ENCODE measurements at places on chromosomes 2 and 18.

- DNase-seq = no peak
Observed at GRCh38 chr18:46096651-46097300, 1.3 kb downstream of the ATP5F1A start.

DNA sequence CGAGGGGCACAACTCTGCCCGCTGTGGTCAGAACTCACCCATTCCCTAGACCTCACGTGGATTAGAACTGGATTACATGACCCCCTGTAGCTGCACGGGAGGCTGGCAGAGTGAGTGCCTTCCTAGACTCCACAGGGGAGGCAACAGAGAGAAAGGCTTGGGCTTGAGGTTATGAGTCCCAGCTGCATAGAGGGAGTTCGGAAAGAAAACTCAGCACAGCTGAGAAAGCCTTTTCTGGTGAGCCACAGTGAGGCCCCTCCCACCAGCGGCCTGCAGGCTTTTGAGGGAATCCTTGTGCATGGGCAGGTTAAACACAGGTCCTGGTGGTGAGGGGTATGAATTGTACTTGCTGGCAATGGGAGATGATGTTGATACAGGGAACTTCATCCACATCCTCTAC lies 217.3 kb downstream of the FHOD3 start:
- no peak for DNase-seq

DNA sequence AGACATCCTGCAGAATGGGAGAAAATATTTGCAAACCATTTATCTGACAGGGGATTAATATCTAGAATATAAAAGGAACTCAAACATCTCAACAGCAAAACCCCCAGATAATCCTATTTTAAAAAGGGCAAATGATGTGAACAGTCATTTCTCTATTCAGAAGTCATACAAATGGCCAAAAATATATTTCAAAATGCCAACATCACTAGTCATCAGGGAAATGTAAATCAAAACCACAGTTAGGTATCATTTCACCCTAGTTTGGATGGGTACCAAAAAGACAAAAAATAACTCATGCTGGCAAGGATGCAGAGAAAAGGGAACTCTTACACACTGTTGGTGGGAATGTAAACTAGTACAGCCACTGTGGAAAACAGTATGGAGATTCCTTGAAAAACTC lies 70.0 kb downstream of the TBR1 start:
- DNase-seq = no peak

- no peak for DNase-seq
Observed at GRCh38 chr18:12863687-12864216, 20.3 kb downstream of the PTPN2 start.

DNA sequence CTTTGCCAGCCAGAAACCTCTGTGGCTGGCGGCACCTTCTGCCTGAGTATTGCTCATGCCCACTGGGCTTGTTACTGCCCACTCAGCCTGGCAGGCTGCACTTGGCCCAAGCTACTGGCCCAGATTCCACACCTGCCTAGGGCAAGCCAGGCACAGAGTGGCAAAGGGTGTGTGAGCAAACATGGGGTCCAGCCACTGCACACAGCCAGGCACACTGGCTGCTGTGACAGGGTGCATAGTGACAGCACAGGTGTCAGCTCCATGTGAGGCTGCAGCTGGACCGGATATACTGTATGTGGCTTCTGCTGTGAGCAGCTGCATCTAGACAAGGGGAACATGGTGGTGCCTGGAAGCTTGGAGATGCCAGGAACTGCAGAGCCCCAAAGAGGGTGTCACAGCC lies 113.9 kb downstream of the COPS8 start:
- DNase-seq = no peak

DNA sequence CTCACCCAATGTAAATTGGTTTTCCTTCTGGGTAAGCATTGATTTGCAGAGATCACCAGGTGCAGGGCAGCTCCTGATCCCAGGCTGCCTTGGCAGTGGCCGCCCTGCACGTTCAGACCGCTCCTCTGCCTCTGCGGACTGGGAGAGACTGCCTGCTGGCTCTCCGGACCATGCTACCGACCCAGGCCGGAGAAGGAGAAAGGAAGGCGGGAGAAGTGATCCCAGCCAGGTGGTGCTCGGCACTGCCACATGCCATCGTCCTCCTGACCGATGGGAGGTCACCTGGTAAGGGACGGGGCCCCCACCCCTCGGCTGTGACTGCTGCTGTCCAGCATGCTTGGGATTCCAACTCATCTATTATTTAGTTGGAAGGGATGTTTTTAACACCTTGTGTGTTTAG lies 108.1 kb upstream of the POU3F3 start:
- DNase-seq = no peak

- peak; percentile 17 for DNase-seq
Observed at GRCh38 chr2:62338111-62338510, 142.2 kb downstream of the B3GNT2 start.

DNA sequence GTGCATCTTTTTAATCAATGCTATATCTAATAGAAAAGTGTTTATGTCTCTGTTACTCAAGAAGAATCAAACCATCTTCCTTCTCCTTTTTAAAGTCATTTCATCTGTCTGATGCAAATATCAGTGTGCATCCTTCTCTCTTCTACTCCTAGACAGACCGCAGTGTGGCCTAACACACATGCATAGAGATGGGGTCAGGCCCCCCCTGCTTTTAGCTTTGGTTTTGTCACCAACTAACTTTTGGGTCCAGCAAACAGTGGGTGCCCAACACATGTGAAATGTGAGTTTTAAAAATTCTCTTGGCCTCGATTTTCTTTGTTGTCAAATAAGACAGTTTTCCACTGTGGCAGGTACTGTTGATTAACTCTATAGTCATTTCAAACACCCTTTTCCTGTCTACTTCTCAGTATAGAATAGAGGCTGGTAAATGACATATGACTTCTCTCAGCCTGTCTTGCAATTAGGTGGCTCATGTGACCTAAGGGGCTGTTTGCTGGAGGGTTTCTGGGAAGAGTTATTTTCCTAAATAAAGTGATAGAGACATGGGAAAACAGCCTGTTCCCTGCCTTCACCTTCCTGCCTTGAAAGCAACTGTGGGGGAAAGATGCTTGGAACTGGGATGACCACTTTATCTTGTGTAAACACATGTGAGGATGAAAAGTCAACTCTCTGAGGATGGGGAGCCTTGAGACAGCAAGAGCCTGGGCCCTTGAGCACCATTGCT lies 65.7 kb upstream of the DARS1 start:
- no peak for DNase-seq

GRCh38 chr2:58515827-58516573 lies 274.9 kb upstream of the FANCL start:
- DNase-seq = no peak

- DNase-seq = no peak
Observed at GRCh38 chr2:149218497-149218896, 111.9 kb upstream of the LYPD6 start.

GRCh38 chr18:57429167-57430078 lies 5.8 kb upstream of the ONECUT2 start:
- no peak for DNase-seq

DNA sequence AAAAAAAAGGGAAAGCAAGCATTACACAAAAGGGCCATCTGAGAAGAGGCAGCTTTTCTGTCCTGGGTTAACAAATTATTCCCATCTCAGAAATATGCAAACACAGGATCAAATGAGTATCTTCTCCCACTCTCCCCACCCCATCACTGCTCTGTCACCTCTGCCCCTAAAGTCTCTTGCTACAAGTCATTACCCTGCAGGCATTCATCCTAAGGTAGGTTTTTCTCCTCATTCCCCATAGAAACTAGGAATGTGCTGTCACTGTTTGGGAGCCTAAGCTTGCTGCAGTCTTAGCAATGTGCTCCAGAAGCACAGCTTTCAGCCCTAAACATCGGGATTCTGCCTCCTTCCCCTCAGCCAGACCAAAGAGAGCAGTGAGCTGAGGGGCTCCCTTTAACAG lies 3.6 kb downstream of the LRRTM1 start:
- no peak for DNase-seq

- no peak for DNase-seq
Observed at GRCh38 chr2:119184512-119184911, 26.0 kb upstream of the C1QL2 start.

DNA sequence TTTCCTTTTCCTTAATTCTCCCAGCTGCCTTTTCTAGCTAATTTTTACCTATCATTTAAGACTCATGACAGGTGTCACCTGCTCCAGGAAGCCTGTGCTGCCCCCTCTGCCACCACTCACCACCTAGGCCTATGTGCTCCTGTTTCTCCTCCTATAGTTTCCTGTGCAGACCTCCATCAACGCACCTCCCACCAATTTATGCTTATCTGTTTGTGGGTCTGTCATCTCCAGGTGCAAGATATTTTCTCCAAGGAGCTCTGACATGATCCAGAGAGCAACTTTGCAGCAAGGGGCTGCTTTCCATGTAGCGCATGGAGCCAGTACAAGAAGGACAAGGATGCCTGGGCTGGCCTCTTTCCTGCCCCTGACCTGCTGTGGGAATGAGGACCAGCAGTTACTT lies 42.7 kb downstream of the SLC4A5 start:
- DNase-seq = no peak

- DNase-seq = no peak
Observed at GRCh38 chr18:3345452-3345851, 83.5 kb downstream of the MYL12B start.

- no peak for DNase-seq
Observed at GRCh38 chr2:43376523-43377198, 150.3 kb upstream of the ZFP36L2 start.

GRCh38 chr2:1405967-1406366 lies 7.3 kb upstream of the TPO start:
- no peak for DNase-seq

GRCh38 chr18:42706618-42707017 lies 408.9 kb downstream of the RIT2 start:
- no peak for DNase-seq

- DNase-seq = no peak
Observed at GRCh38 chr2:70552501-70553333, 909 bp downstream of the TGFA start.

- DNase-seq = no peak
Observed at GRCh38 chr2:163572850-163573249, 163.0 kb downstream of the FIGN start.
